ENCODE measurements at places on chromosomes 12 and 14.
A peak's percentile ranks its signal among the peaks of the same experiment; 100 is the strongest.

GRCh38 chr12:104669089-104669721 lies 212.5 kb downstream of the CHST11 start:
- DNase-seq = peak; percentile 21

GRCh38 chr12:20142316-20142715 lies 226.0 kb upstream of the PDE3A start:
- DNase-seq = no peak

DNA sequence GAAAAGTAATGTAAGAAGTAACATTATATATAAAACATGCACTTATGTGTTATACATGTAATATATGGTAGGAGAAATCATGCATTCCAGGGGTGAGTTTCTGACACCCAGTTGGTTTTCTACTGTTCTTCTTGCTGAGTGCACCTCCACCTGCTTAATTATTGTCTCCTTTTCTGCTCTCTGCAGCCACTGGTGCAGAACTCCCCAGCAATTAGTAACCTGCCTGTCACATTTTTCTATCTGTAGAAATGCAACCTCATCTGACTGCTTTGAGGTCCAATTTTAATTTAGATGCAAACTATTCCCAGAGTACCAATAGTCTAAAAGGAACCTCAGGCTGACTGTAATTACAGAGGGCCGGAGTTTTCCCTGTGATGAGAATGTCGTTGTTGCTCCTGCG lies 842.1 kb downstream of the AACS start:
- no peak for DNase-seq

- no peak for DNase-seq
Measured at GRCh38 chr12:96048393-96048969, 13.1 kb upstream of the LTA4H start.

- DNase-seq = no peak
Measured at GRCh38 chr12:23528316-23528715, 421.2 kb downstream of the SOX5 start.

- no peak for DNase-seq
Measured at GRCh38 chr12:100295764-100296555, 29.0 kb downstream of the SCYL2 start.

- no peak for DNase-seq
Measured at GRCh38 chr14:75831952-75832351, 149.8 kb downstream of the TGFB3 start.

- DNase-seq = no peak
Measured at GRCh38 chr12:94092516-94093241, 55.7 kb upstream of the PLXNC1 start.

DNA sequence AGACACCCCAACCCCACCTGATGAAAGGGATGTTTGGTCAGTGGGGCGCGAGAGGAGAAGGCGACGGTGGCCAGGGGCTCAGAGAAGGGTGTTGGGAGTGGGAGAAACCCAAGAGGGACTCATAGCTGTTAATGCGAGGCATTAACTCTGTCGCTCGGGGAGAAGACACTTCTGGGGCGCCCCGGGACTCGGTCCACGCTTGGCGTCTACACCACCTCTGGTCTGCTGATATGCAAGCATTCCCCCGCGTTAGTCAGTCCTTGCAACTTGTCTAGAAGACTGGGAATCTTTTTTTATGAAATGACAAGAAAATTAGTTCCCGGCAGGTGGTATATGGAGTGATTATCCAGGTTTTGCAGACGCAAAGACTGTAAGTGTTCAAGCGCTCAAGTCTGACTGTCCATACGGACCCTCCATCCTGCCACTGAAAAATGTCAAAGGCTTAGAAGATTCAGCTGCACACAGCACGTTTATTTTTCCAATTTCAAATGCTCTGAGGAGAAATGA lies 360 bp upstream of the SLC35F4 start:
- DNase-seq = no peak

DNA sequence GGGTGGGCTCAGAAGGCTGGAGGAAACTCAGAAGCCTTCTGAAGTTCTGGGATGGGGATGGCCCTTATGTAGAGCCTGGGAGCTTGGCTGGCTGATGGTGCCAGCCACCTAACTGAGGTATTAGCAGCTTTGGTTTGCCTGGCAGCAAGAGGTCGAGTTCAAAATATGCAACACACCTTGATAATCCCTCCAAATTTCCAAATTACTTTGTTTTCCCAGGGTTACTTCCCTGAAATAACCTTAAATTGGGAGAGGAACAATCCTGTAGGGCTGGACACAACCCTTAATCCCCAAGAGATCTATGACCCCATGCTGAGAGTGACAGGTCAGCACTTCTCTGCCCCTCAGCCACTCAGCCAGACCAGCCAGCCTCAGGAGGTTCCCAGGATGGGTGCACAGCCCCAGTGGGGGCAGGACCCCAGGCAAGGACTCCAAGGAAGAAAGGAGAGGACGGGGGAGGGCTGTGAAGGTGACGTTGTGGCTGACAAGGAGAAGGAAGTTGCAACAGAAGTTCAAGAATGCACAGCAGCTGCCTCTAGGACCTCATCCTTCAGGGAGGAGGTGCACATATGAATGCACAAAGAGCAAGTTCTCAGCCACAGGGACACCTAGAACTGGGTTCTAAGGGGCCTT lies 18.6 kb upstream of the KRT77 start:
- no peak for DNase-seq

- DNase-seq = no peak
Measured at GRCh38 chr14:102898776-102899515, 23.5 kb upstream of the AMN start.

GRCh38 chr12:91381309-91381804 lies 198.7 kb upstream of the DCN start:
- DNase-seq = peak; percentile 19

- DNase-seq = no peak
Measured at GRCh38 chr12:32171211-32171610, 64.6 kb downstream of the BICD1 start.

DNA sequence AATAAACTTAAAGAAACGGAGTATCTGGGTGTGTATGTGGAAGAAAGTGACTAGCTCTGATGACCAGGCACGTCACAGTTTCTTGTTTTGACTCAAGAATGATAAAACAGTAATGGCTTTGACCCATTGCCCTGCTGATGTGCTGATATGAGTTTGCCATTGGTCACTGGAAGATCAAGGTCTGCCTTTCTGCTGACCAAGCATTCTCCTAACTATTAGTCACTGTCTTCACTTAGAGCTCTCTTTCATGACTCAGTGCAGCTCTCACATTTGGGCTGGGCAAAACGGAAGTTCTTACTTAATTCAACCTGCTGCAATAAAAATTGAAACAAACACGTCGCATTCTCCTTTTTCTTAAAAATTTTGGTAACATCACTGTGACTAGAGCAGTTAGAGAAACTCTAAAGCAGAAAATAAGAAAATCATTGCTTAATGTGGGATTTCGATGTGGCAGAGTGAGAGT lies 366.7 kb downstream of the BTG1 start:
- peak; percentile 83 for DNase-seq
